CD4-positive, alpha-beta T cell treated with Interleukin-1 beta for 1 hour (primary cell): ENCODE measurements at places on chromosomes 7 and 10.
A peak's percentile ranks its signal among the peaks of the same experiment; 100 is the strongest.

DNA sequence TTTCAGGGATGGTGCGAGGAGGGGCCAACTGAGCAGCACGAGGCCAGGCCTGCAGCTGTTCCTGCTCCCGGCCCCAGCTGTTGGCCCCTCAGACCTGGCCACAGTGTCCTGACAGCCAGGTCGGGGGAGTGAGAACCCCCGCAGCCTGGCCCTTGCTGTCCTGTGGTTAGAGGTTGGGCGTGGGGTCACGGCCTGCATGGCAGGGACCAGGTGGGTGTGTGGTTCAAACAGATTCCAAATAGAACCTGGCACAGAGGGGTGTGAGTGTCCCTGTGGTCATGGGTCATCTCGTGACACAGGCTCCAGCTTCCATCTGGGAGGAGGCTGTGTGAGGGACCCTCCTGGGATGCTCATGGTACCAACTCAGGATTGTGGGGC is 10.3 kb downstream of the NPTX2 start:
- no peak for DNase-seq

DNA sequence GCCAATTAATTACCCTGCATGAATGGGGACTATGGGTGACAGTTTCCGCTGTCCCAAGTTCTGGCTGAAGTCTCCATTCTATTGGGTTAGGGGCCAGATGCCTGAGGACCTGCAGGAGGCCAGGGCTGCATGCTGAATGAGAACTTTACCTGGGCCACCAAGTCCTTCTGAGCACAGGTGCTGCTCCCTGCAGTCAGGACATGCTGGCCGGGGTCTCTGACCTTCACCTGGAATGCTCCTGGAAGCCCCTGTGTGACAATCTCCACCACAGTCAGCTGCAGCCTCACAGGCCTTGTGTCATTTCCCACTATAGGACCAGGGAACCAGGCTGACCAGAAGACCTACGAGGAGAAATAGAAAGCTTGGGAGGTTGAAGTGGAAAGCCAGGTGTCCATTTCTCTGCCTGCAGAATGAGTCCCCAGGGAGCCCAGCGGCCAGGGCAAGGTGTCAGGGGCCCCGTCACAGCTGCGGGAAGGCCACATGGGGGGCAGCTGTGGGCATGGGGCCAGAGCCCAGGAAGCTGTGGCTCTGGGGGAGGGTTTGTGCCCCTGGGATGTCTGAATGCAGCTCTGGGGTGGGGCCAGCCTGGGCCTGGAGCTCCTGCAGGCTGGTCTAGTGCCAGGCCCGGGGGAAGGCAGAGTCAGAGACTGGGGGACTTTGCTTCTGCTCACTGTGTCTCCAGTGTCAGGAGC is 5.6 kb upstream of the GIMAP8 start:
- DNase-seq, result no peak

- no peak for DNase-seq
Measured at GRCh38 chr7:53191836-53192443, 156.5 kb downstream of the POM121L12 start.

- no peak for DNase-seq
Measured at GRCh38 chr7:46301677-46302076, 380.6 kb upstream of the IGFBP3 start.

DNA sequence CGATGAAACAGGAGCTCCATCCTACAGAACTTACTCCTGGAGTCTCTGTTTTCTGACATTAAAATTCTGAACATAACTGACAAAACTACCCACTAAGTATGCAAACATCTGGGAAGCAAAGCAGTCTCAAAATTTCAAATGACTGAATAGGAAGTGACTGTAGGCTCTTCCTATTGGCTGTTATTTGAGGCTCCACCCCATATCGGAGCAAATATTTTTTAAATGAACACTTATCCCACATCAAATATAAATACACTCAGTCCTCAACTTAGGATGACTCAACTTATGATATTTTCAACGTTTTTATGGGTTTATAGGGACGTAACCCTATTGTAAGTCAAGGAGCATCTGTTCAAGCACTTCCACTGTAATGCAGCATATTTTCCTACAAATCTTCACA is 8.8 kb downstream of the HSPA12A start:
- no peak for DNase-seq

DNA sequence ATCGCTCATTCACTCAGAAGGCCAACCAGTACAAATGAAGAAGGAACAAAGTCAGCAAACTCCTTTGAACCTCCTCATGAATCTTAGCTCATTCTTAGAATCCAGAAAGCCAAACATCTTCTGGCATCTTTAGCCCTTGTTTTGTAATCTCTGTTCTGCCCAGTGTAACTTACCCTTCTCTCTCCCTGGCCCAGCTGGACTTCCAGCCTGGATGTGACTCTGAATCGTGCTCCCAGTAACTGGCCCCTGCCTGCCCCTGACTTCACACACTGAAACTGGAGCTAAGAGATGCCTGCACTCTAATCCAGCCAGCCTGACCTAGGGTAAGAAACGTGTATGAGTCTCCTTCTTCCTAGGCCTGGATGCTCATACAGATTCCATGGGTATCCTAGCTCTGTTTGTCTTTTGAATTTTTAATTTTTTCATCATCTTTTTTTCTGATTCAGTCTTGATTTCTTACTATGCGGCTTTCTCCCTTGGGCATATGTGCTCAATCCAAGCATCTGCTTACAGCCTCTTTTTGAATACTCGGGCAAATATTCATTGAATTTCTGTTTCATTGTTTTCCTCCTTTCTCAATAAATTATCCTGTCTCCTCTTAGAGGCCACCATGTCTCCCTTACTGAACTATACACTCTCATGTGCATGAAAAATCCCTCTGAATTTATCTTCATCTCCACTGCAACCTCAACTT is 845.6 kb upstream of the AUTS2 start:
- no peak for DNase-seq

GRCh38 chr7:85010306-85010705 is 176.6 kb downstream of the SEMA3D start:
- DNase-seq, result no peak

GRCh38 chr7:140215281-140215680 is 38.5 kb upstream of the KDM7A start:
- DNase-seq, result no peak

DNA sequence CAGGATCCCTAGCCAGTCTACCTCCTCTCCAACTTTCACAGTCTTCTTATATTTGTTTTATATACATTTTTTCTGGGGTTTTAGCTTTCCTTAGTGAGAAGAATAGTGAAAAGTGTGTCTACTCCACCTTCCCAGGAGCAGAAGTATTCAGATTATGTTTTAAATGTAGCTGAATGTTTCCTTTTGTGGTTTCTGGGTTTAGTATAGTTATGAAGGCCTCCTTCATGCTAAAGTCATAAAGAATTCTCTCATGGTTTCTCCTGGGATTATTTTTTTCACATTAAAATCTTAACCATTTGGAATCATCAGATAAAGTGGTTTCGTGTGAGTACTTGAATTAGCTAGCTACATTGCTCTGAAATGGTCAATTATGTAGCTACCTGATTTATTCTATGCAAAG is 50.9 kb downstream of the ANKMY2 start:
- no peak for DNase-seq

DNA sequence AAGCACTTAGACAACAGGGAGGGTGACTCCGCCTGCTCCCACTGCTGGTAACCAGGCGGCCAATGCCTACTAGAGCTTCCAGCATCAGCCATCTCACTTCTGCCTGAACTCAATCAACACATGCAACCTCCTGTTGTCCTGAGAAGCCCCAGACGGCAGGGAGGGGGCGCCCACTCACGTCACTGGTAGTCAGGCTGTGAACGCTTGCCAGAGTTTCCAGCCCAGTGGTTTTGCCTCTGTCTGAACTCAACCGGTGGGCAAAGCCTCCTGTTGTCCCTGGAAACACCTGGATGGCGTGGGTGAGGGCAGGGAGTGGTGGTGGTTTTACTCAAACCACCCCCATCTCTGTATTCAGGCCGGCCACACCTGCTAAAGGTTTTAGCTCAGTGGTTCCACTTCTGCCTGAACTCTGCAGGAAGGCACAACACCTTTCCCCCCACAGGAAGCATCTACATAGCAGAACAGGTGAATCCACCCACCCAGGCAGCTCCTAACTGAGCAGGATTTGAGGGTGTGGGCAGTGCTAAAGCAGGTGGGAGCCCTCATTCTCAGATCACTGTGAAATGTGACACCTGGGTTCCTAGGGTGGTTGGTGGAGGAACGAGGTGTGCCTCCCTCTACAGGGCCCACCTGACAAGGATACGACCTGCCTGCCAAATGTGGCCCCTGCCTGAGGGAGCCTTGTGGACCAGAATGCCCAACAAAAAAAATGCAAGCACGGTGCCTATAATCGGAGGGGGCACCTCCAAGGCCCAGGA is 563.0 kb upstream of the SEMA3D start:
- no peak for DNase-seq

GRCh38 chr10:129841071-129841470 is 123.0 kb downstream of the EBF3 start:
- no peak for DNase-seq

GRCh38 chr7:135843214-135843613 is 94.6 kb upstream of the FAM180A start:
- no peak for DNase-seq

DNA sequence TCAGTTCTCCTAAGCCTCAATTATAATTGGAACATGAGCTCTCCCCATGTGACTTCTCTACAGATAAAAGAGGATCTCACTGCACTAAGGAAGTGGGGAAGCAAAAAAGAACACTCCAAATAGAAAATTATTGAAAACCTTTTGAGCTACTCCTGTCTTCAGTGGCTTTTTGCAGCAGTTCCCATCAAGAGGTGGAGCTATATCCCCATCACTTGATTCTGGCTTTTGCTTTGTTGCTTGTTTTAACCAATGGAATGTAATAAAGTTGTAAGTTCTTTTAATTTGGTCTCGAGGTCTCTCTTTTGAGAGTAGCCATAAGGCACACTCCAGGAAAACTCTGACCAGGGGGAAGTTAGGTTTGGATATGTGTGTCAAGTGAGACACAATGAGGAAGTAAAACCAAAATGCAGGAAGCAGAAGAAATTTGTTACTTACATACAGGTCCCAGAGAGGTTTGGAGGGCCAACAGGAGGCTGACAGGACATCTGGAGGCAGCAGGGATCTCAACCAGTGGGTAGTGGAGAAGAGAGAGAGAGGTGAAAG is 569.4 kb downstream of the HTR7 start:
- DNase-seq, result no peak

GRCh38 chr10:43229208-43230061 is 37.4 kb downstream of the RASGEF1A start:
- DNase-seq, result peak; percentile 53

DNA sequence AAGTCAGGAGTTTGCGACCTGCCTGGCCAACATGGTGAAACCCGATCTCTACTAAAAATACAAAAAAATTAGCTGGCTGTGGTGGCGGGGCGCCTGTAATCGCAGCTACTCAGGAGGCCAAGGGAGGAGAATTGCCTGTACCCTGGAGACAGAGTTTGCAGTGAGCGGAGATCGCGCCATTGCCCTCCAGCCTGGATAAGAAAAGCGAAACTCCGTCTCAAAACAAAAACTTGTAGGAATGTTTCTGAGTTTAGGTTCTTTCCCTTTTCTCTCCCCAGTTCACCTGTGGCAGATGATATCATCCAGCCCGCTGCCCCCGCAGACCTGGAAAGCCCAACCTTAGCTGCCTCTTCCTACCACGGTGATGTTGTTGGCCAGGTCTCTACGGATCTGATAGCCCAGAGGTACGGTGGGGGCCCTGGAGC is 138.8 kb upstream of the BTBD16 start:
- no peak for DNase-seq

DNA sequence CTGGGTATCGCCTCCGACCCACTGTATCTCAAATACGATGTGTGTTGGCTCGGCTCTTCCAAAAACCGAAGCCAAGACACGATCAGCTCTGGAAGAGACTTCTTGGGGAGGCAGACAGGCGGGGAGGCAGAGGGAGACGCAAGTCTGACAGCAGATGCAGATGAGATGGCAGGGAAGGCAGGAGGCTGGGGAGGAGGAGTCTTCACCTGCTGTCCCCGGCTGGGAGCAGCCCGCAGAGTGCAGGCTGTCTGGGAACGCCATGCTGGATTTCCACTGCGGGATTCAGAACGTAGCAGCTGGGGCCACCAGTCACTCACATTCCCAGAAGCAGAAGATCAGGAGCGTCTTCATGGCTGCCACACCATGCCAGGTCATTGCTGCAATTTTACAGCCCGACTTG is 29.4 kb downstream of the CTBP2 start:
- DNase-seq, result no peak

- no peak for DNase-seq
Measured at GRCh38 chr7:47576031-47576865, 5.7 kb downstream of the TNS3 start.

DNA sequence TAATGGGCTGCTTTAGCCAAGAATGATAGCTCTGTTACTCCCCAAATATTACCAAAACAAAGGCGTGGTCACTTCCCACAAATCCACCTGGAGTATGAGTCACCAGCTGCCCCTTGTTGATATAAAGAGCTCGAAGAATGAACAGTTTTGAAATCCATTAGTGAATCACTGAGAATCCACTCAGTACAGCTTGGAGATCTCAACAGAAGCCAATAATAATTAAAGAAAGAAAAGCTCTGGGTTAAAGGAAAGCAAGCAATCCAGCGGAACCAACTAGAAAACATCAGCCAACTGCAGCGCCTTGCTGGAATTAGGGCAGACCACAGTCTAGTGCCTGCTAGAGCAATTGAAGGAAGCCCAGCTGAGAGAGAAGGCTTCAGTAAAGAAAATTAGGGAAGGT is 576.0 kb upstream of the C7orf33 start:
- no peak for DNase-seq

DNA sequence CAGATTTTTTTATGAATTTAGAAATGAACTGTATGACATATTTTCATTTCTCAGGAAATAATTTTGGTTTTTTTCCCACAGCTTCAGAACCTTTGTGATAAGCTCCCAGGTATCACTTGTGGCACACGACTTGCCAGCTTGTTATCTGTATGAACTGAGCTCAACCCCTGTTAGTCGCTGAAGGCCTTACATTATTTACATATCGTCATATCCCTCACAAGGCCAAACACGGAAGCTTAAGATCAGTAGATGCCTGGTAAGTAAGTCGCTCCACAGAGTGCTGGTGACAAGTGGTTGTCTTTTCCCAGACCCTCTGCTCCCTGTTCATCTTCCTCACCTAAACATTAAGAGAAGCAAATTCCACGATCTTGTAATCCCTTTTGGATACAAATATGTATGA is 55.2 kb downstream of the RAPGEF5 start:
- no peak for DNase-seq

DNA sequence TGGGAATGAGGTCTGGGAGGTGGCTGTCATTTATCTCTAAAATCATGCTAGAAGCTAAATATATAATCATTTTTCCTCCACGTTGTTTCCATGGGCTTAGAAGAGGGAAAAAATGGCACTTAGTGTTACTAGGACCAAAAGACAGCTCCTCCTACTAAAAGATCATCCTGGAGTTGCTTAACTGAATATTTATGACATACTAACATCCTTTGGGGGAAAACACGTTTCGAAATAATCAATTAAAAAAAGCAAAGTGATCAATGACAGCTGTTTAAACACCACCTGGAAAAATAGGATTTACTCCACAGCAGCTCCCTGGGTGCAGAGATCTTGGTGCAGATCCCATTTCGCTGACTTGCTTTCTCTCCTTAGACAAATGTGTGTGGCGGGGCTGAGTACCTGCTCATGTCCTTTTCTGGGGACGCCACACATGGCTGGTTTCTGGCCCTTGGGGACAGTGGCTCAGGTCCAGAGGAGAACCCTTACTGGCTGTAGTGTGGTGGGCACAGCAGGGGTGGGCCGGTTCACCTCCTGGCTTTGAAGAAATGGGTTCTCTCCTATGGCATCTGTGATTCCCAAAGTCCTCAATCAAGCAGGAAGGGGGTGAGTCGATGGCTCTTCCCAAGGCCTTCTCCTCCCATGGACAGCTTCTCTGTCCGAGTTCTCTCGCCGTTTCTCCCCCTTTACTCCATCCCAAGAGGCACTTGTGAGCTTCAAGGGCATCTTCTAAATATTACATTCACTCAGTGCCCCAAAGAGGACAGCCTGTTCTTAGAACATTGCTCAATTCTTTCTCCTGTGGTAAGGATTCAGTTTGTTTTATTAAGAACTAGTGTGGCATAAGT is 156.4 kb upstream of the KLF14 start:
- DNase-seq, result no peak
